ENCODE measurements at places on chromosomes 1 and 21.

DNA sequence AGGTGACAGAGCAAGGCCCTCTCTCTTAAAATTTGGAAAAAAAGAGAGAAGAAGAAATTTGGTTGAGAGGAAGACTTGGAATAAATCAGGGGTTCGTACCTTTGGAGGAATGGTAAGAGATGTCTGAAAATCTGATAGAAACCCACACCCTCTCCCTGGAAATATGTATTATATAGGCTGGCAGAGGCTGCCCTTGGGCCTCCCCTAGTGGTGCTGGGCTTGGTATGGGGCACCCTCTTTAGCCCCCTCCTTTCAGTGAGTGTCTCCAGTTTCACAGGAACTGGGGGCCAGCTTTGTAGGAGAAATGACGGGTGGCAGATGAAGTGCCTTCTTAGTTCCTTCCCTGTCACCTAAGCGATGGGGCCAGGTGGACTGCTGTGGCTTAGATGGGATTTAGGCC is 82.9 kb upstream of the SLC2A1 start:
- no peak for DNase-seq

GRCh38 chr1:168970926-168971659 is 135.4 kb upstream of the ATP1B1 start:
- DNase-seq, result no peak

DNA sequence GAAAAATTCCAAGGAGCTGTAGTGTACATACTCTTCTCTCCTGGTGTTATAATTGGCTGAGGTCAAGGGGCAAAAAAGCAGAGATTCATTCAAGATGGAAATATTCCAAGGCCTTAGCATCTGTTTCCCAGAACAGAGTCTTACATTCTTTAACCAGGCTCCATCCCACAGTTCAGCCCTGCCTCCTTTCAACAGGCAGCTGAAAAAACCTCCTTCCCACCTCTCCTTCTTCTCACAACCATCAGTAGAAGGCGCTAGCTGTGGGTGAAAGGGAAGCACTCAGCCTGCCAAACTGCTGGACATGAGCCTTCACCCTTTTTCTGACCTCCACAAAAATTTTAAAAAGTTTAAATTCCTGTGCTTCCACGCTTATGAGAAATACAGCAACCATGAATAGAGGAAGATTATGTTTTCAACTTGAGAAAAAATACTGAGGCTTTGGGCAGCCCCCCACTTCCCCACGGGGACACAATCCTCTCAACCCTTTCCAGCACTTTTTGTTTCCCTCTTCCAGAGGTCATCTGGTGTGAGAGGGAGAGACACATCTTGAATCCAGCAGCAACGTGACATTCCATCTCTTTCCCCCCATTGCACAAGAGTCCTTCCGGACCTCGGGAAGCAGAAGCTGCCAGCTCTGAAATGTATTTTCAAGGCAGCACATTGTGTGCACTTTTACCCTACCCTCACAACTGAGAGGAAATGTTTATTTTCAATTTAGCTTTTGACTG is 43.2 kb upstream of the FMO2 start:
- DNase-seq, result no peak

DNA sequence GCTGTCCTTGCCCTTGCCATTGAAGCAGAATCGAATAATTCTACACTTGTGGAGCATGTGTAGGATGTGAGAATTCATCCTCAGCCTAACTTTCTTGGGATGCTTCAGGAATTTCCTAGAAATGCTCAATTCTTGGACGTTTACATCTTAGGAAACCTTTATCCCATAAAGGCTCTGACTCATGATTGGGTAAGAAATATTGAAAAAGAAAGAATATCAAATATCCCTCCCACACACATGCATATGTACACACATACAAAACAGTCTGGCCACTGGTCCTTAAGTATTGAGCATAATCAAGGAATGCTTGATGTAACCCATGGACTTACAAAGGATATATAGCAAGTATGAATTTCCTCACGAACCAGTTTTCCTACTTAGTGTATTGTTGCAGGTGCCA is 83.9 kb upstream of the IPO9 start:
- no peak for DNase-seq

GRCh38 chr1:92505015-92505692 is 18.4 kb upstream of the GFI1 start:
- no peak for DNase-seq

DNA sequence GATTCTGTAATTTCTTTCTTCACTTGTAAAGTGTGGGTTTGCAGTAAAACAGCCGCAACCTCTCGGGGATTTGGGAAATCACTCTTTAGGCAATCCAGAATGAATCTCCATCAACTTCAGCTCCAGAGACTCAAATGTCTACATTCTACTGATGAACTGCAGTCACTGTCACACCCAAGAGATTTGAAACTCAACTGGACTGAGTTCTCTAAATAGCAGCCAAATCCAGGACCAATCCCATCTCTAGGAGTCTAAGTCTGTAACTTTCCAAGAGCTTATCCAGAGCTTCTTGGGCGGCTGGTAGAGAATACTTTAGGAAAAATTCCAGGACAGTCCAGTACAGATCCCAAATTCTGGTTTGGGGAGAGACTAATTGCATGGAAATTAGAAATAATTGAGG is 62.9 kb downstream of the ADAMTS1 start:
- no peak for DNase-seq

DNA sequence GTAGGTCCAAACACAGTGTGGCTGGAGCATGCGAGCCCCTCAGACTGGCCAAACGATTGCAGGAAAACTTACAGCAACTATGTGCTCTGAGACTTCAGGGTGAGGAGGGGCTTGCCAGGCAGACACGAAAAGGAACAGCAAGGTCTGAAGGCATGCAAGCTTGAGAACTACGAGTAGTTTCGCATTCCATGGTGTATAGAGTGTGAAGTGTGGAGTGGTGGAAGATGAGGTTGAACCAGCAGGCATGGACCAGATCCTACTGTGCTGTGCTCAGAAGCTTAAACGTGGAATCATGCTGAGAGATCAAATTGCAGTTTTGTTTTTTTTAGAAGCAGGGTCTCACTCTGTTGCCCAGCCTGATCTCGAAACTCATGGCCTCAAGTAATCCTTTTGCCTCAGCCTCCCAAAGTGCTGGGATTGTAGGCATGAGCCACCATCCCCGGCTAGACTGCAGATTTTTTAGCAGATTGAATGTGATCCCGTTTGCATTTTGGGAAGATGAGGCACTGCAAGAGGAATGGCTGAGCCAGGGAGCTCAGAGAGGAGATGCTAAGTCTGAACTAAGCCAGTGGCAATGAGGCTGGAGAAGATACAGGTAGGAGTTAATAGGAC is 5.1 kb upstream of the TFAP2E start:
- DNase-seq, result no peak

DNA sequence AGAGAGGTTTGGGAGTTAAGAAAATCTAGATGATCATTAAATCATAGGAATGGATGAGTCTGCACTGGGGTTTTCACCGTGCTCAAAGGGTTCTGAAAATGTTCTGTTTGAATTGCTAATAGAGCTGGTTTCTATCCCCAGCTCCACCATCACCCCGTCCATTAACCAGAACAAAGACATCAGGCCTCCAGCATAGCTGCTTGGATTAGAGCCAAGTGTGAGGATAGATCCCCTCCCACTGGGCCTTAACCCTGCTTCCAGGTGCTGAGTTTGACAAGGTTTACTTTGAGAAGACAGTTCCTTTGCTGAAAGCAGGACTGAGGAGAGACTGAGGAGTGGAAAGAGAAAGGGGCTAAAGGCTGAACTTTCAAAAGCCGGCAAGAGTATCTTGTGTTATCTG is 48.3 kb downstream of the MPZL1 start:
- no peak for DNase-seq

DNA sequence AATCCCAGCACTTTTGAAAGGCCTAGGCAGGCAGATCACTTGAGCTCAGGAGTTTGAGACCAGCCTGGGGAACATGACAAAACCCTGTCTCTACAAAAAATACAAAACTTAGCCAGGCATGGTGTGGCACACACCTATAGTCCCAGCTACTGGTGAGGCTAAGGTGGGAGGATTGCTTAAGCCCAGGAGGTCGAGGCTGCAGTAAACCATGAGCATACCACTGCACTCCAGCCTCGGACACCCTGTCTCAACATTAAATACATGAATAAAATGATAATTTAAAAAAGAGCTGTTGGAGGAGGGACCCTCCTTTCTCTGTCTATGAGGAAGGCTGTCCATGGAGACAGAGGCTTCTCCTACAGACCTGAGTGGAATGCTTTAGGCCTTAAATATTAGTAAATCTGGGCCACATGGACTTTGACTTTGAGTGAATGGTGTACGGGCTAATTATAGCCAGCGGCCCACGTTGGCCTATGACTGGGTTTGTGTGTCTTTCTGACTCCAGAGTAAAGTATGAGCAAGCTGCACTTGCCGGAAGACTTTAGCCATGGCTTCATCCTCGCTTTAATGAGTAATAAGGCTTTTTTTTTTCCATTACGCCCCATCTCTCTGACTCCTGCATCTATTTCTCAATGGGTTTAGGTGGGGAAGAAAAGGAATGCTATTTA is 21.3 kb downstream of the RAB3B start:
- DNase-seq, result no peak

DNA sequence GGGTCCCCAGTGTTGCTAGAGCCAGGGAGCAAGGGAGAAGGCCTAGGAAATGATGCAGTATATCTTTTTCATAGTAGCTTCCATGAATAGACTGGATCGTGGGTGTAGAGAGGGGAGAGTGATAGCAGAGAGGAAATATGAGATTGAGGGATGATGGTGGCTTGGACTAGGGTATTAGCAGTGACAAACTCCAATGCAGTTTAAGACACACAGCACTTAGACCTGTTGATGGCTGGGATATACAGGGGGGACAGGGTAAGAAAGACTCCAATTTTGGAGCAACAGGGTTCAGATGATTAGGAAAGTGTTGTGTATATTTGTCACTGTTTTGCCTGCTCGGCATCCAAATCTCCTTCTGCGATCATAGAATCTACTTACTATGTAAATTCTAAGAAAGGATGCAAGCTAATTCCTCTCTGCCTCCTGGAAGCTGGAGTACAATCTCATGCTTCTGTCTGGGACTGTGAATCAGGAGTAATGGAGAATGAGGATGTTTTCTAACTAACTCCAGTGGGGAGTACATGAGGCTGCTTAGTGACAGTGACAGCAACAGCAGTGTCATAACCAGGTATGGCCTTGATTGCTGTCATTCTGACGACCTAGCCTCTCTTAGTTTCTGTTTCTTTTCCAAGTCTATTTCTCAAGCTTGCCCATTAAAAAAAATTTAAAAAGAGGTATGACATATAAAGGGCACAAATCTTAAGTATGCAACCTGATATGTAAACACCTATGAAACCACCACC is 47.5 kb downstream of the SYDE2 start:
- DNase-seq, result no peak
